ENCODE measurements at places on chromosomes 6 and 20.

DNA sequence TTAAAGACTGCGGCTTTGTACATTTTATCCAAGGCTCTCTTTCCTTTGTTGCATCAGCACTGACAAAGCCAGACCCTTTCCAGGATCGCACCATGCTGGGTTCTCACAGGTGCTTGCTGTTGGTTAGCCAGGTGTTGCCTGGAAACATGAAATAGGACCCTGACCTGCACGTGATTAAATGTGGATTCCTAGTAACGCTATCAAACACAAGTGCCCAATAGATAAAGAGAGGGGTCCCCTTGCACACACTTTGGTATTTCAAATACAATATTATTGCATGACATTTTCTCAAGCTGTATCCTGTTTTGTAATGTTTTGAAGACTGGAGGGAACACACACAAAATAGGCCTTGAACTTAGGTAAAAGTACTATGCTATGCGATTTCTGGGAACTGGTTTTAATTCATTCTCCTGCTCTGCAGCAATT lies 73.3 kb downstream of the AKAP12 start:
- DNase-seq = no peak

GRCh38 chr6:155261111-155261900 lies 2.5 kb upstream of the CLDN20 start:
- no peak for DNase-seq

DNA sequence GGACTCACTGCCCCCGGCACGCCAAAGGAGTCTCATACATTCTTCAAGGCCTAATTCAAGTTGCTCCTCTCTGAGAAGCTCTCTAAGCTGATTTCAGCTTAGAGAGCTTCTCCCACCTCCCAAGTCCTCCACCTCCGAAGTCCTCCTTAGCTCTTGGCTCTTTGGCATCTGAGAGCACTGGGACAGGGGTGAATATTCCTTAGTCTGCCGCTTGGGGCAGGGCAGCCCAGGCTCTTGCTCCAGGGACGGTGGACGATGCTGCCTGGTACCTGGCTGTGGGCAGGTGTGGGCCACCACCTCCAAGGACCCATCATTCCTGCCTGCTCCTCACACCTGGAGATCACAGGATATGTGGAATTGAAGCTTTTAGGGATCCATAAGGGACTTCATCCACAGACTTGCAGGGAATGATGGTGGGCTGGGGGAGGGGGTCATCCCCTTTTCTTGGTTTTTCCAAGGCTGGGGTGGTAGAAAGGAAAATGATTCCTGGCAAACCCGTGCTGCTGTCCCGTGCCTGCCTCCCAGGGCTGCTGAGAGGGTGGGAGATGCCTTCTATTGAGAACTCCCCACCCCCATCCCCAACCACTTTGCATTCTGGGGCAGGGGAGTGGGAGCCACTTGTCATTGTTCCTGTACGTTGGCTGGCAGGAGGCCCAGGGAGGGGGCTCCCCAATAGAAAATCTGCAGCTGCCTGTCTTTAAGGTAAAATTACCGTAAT lies 57.4 kb downstream of the ARHGAP40 start:
- no peak for DNase-seq

DNA sequence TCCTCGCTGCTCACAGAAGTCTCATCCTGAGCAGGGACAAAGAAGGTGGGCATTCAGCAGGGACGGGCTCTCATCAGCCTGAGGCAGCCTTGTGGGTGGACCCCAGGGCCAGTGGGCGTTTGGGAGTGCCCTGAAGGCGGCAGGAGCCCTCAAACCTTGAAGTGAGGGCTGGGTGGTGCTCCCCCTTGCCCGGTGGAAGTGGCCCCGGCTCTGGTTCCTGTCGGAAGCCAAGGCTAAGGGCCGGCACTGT lies 110.5 kb downstream of the NOL4L start:
- DNase-seq = no peak

DNA sequence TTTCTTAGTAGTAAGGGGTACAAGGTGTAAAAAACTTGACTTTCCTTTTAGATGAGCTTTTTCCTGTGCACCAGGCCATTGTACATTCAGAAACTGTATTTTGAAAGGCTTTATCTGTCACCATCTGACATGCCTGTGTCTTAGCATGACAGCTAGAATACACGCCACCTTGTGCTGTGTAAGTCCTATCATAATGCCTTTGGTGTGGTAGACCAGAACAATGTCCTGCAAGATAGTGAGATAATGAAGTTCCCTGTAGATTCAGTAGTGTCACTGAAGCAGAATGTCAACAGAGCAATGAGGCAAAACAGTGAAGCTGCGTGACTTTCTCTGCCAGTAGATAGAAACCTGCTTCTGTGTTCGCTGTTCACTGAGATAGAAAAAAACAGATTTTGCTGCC lies 105.8 kb downstream of the JAG1 start:
- no peak for DNase-seq

GRCh38 chr20:25382704-25383370 lies 7.8 kb downstream of the ABHD12 start:
- DNase-seq = no peak

DNA sequence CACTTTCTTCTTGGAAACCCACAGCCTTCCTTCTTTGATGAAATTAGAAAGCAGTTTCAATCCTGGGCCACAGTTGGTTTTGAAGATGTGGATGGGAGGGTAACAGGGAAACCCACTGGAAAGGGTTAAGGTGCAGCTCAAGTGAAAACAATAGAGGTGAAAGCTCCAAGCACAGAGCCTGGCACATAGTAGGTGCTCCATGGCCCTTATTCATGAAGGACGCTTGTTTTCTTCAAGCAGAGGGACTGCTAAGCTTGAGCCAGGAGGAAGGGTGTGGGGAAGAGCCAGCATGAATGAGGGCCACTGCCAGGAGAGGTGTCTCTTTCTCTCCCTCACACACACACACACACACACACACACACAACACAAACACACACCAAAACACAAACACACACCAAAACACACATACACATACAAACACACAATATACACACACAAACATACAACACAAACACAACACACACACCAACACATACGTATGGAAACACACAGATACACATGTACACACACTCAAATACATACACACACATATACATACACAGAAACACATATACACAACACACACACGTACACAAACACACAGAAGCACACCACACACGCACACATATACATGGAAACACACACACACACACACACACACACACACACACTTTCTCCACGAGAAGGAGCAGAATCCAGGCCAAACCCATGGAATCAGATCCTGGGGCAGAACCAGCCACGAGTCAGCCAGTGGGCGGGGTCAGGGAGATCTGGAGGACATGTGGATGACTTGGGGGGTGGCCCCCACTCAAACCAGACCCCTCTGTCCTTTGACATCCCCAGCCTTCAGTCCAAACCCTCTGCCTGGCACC lies 23.7 kb upstream of the RBPJL start:
- DNase-seq = no peak

GRCh38 chr6:158560836-158561320 lies 987 bp downstream of the TMEM181 start:
- no peak for DNase-seq

DNA sequence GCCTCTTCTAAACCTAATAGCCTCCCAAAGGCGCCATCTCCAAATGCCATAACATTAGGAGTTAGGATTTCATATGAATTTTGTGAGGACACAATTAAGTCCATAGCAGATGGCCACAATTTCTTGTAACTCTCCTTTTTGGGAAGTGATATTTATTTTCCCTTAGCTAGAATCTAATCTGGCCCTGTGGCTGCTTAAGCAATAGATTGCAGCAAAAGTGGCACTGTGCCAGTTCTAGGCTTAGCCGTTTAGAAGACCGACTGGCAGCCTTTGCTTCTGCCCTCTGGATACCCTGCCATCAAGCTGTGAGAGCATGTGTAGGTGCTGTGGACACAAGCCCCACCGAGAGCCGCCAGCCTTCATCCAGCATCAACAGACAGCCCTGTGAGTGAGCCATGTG lies 15.9 kb upstream of the ADGB start:
- no peak for DNase-seq

GRCh38 chr6:21367148-21367547 lies 226.4 kb upstream of the SOX4 start:
- no peak for DNase-seq

DNA sequence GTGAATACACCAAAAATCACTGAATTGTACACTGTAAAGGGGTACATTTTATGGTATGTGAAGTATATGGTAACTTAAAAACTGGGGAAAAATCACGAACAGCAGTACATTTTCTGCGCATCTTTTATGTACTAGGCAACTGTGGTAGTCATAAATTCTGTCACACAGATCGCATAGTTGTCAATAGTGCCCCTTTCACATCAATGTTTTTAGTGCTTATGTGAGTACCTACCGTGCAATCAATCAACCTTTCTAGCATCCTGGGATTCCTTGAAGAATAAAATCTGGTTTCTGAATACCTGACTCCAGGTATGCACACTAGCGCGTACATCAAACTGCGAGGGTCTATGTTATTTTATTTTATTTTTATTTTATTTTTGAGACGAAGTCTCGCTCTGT lies 637 bp upstream of the RPF2 start:
- DNase-seq = no peak

- no peak for DNase-seq
Measured at GRCh38 chr6:44073612-44074438, 53.4 kb downstream of the MRPL14 start.

GRCh38 chr6:79763301-79763700 lies 132.2 kb downstream of the SH3BGRL2 start:
- DNase-seq = no peak

DNA sequence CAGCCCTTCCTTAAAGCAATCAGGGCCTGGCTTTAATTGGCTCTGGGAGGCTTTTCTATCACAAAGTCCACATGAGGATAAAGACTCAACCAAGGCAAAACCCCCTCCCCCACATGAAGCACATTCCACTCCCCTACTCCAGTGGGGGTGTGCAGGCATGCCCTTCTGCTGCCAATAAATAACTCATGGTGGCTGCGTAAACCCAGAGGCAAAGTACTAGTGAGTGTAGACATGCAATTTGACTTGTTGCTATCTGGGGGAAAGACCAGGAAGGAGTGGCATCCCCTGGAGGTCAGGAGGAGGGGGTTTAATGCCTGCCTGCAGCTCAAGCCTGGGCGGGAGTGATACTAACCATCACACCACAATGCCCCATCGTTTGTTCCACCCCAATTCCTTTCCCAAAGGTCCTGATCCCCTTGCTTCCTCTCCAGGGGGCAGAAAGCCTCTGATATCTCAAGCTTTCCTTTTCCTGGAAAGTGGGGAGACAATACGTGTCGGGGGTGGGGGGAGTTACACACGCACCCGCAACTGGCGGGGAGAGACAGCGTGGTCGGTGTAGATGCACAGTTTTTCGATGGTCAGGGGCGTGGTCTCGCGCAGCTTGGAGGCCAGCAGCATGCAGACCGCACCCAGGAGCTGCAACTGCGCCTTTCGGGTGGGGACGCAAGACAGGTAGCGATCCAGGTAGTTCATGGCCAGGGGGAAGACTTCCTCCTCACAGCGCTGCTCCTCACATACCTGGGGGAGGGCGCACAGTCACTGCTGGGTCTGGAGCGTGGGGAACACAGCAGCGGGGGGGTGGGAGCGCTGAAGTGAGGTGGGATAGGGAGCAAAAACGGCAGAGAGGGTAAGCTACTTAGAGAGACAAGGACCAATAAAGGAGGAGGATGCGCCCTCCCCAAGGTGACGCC lies 1.5 kb downstream of the CCND3 start:
- no peak for DNase-seq

DNA sequence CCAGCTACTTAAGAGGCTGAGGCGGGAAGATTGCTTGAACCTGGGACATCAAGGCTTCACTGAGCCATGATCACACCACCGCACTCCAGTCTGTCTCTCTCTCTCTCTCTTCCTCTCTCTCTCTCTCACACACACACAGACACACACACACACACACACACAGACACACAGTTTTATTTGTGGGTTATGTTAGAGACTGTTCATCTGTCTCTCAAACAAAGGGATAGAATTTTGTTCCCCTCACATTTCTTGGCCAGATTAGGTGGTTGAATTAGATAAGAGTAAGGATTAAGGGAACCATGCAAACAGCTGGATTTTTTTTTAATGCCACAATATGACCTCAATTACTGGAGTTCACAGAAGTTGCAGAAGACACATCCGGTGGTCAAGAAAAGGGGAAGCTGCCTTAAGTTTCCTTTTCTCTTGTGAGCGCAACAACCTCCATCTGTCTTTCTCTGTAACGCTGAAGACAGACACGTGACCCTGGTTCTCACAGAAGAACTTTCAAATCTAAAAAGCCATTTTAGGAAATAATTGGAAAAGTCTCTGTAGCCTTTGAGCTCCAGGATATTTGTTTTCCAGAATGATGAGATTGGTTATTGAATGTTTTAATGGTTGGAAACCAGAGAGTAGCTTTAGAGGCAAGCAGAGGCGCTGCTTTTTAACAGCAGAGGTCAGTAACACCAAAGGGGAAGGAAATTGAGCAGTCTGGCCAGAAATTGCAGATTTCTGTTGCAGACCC lies 32.9 kb upstream of the LGSN start:
- DNase-seq = no peak

- DNase-seq = no peak
Measured at GRCh38 chr20:50136822-50137599, 16.5 kb downstream of the PEDS1 start.

DNA sequence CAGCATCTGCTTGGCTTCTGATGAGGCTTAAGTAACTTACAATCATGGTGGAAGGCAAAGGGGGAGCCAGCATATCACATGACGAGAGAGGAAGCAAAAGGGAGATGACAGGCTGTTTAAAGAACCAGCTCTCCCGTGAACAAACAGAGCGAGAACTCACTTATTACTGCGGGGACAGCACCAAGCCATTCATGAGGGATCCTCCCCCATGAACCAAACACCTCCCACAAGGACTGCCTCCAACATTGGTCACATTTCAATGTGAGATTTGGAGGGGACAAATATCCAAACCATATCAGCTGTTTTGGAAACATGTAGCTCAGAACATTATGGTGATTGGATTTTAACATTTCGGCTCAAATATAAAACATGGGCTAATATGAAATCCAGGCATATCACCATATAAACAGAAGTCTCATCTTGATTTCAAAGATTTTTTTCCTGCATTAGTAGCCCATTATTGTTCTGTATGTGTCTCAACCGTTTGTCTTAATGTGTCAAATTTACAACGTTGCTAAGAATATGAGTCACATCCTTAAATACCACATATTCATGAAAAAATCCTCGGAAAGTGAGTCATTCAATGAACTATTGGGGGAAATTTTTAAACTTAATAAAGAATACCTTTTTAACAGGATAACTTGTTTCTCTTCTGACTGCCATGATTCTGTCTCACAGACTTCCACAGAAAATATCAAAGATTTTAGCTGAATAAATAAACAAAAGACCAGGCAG lies 894.3 kb downstream of the TFAP2A start:
- DNase-seq = peak; percentile 71

- no peak for DNase-seq
Measured at GRCh38 chr6:151167034-151167433, 72.7 kb upstream of the AKAP12 start.
